ENCODE measurements at places on chromosomes 7 and 10.

GRCh38 chr7:17946591-17946990 lies 6.3 kb upstream of the SNX13 start:
- DNase-seq = no peak

DNA sequence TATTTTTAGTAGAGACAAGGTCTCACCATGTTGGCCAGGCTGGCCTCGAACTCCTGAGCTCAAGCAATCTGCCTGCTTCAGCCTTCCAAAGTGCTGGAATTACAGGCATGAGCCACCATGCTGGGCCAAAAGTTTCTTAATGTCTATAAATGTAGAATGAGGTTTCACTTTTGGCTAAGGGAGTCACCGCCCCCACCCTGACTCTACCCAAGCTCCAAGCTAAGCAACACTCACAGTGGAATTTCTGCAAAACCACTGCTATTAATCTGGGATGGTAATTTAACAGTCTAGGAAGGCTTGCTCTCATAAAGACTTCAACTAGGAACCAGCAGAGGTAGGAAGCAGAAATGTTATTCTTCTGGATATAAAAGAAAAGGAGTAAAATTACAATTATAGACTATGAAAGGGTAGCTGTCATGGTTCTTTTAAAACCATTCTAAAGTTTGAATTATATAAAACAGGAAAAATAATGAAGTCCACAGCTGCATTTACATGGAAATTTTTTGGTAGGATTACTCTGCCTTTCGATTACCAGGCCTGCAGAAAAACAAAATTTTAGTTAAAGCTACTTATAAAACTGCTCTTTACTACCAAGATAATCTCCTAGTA lies 211.6 kb downstream of the SFMBT2 start:
- DNase-seq = no peak

DNA sequence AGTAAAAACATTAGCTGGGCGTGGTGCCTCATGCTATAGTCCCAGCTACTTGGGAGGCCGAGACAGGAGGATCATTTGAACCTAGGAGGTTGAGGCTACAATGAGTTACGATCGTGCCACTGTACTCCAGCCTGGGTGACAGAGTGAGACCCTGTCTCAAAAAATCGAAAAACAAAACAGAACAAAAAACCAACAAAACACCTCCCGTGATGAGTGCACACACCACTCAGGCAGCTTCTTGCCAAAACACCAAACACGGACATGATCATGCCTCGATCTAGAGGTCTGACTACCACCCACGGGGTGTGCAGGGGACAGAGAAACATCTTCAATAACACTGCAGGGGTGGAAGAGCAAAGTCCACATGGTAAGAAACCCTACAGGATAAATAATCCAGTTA lies 44.4 kb downstream of the AMZ1 start:
- DNase-seq = no peak

- DNase-seq = no peak
Measured at GRCh38 chr10:120087109-120087508, 194.6 kb downstream of the SEC23IP start.

DNA sequence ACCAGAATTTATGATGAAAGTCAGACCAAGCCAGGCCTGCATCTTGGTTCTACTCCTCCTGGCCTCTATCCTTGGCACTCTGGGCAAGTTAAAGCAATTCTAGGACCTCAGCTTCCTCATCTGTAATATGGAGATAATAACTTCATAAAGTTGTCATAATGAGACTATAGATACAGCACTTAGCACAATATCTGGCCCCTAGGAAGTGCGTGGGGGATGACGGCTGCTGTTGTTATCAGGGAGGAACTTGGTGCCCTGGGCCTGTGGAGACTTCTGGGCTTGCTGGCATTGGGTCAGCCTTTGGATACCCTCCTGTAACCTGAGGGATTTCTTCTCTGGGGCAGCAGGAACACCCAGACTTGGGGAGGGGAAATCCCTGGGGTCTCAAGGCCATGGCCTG lies 27.6 kb downstream of the PFKFB3 start:
- no peak for DNase-seq

DNA sequence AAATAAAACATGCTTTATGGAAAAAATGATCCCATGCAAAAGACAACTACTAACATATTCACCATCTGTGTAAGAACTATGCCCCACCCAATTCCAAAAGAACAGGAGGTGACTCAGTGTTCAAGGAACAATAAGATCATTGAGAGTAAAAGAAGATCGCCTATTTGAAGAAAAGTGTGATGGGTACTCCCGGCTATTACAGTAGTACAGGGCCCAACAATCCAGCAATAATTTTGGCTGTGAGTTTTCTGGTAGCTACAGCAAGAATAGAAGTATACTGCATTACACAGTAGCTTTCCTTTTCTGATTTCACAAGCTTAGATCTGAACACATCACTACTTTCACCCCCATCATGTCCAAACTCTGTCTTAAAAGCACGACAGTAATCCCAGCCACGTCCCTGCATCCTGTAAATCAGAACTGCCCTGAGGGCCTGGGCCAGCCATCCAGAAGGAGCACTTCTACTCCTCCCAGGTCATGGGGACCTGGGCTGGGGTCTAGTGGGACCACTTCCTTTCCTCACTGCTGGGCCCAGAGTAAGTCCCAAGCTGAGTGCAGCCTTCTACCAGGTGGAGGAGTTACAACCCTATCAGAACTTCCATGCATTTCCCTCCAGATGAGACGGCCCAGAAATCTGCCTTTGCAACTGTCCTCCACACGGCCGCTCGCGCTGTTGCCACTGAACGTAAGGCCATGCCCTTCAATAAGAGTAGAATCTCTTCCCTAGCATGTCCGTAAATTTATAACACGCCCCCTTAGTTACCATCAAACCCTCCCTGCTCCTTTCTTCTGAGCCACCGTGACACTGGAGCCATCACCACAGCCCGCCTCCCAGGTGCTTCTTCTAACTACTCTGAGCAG lies 7.9 kb downstream of the ESYT2 start:
- DNase-seq = no peak

DNA sequence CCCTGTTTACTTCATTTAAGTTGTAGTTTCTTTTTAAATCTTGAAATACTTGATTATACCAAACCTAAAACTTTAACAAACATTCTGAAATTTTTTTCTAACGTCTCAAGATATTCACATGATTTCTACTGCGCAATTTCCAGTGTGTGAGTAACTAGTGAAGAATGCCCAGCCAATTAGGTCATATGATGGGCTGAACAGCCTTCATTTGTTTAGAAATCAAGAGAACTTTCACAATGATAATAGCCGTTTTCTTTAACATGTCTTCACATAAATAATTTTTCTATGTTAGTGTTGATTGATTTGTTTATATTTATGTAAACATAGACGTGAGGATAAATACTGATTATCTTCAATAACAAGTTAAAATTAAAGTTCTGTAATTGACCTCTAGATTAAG lies 21.8 kb downstream of the STAM start:
- DNase-seq = no peak

GRCh38 chr10:4767033-4767814 lies 58.8 kb upstream of the AKR1E2 start:
- DNase-seq = peak; percentile 13

- DNase-seq = no peak
Measured at GRCh38 chr7:45219130-45219529, 61.5 kb downstream of the RAMP3 start.

DNA sequence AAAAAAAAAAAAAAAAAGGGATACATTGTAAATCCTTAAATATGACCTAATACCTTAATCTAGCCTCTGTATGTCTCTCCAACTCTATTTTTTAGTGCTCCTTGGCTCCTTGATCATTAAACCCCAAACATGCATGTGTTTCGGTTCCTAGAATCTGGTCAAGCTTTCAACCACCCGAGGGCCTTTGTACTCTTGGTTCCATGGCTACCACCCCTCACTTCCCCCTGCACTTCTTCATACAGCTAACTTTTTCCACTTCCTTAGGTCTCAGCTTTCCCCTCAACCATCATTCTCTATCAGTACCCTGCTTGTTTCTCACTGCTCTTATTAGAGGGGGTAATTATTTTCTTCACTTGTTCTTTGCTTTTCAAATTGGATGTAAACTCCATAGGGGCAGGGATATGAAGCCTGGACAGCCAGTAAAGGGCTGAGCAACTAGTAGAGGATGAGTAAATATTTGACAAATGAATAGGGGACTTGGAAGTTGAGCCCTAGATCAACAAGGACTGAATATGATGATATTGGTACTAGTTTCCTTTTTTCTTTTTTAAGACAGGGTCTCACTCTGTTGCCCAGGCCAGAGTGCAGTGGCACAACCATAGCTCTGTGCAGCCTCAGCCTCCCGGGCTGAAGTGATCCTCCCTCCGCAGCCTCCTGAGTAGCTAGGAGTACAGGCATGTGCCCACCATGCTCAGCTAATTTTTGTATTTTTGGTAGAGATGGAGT lies 4.3 kb upstream of the GDI2 start:
- no peak for DNase-seq

- no peak for DNase-seq
Measured at GRCh38 chr7:977326-978048, 2.1 kb upstream of the COX19 start.

DNA sequence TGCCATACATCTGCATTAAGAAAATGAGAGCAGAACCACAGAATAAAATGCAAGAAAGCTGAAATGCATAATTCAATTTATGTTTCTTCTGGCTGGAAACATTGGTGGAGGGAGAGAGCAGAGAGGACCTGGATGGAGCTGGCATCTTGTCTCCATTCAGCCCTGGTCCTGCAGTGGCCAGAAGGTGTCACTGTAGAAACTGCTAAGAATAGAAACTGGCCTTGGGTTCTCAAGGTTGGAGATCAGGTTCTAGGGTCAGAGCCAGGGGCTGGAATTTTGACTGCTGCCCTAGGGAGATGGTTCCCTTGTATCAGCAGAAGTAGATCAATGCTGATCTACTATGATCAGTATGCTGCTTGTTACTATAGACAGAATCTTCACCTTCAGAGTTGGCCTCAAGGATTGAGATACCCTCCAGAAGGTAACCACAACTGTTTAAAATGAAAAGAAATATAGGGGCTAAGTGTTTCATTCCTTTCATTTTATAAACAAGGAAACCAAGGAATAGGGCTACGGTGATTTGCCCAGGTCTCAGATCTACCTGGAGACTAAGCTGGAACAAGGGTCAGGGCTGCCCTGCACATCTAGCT lies 13.1 kb downstream of the TAS2R41 start:
- DNase-seq = no peak

GRCh38 chr7:117237646-117238045 lies 85.2 kb downstream of the WNT2 start:
- no peak for DNase-seq

- no peak for DNase-seq
Measured at GRCh38 chr10:119341459-119342301, 134.3 kb downstream of the GRK5 start.

GRCh38 chr7:151232917-151233701 lies 826 bp downstream of the CHPF2 start:
- peak; percentile 65 for DNase-seq

GRCh38 chr10:7493996-7494395 lies 83.2 kb upstream of the SFMBT2 start:
- DNase-seq = no peak

GRCh38 chr7:101156866-101157589 lies 2.8 kb downstream of the AP1S1 start:
- no peak for DNase-seq

GRCh38 chr10:34922138-34922537 lies 107.0 kb upstream of the PARD3 start:
- no peak for DNase-seq

DNA sequence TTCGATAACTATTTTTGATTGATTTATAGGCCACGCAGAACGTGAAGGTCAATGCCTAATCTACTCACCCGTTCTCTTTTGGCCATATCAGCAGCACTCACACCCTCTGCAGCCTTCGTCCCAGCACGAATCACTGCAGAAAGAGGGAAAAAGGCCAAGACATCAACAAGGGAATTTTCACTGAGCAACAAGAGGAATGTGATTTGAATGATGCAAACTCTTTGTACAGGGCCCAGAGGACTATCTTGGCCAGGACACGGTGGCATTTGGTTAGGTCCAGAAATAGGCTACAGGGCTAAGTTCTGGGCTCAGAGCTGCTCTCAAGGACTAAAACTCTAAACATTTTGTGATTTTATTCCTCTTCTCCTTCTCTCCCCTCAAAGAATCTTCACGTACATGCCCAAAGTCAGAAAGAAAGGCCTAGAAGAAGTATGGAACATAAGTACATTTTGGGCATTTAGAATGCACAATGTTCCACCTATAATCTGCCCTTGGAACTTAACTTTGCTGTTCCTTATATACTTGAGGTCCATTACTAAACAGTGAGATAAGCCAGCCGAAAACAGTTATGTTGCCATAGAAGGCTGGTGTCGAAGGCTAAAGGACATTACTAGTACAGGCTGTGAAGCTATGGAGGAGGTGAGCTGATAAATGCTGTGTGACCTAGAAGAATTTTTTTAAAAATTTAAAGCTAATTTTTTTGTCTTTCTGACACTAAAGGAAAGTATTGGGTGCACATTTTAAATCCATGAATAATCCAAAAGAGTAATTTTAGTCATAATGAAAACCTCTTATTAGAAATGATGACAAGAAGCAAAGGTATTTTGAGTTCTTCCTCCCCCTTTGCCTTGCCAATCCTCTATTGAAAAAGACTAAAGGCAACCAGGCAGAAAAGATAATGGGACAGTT lies 20.0 kb downstream of the RBM28 start:
- DNase-seq = no peak

GRCh38 chr7:30206491-30206890 lies 71.7 kb downstream of the MTURN start:
- DNase-seq = no peak

- DNase-seq = no peak
Measured at GRCh38 chr7:155435110-155435509, 22.8 kb upstream of the EN2 start.

DNA sequence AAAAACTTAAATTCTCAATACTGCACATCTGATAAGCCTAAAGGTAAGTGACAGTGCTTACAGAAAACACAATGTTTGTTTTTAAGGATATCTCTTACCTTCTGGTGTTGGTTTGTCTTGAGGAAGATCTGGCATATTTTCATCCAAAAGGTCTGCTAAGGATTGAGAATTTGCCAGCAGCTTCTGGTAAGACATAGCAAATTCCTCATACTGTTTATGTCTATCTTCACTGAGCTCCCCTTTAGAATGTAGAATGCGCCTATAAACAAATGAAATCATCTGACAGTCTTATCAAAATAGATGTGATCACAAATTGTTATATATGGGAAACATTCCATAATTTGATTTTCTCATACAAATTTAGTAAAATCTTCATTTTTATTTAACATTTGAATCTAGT lies 28.7 kb downstream of the UPF2 start:
- no peak for DNase-seq

- peak; percentile 94 for DNase-seq
Measured at GRCh38 chr10:84308481-84309304, 19.7 kb upstream of the CCSER2 start.

GRCh38 chr7:25075459-25075858 lies 49.6 kb downstream of the CYCS start:
- no peak for DNase-seq

DNA sequence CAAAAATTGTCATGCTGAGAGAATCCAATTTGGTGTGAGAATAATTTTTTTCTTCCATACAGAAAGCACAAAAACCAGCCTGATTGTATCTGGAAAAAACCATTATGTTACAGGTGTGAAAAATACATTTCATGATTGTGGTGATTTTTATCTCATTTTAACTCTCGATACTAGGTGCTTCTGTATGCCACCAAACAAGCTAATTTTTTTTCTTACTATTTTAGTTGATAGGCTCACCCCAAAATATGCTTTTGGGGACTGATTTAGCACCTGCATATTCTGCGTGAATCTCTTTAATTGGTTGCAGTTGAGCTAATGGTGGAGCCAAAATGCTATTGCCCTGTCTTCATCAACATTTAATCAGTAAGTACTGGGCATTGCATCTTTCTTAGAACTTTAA lies 1.9 kb downstream of the DMTF1 start:
- DNase-seq = peak; percentile 5

- peak; percentile 59 for DNase-seq
Measured at GRCh38 chr7:131619336-131620305, 63.2 kb upstream of the PODXL start.
